CD4-positive, alpha-beta T cell treated with Interleukin-15 for 4 hours (primary cell): ENCODE measurements at places on chromosomes 6 and 20.

- DNase-seq = no peak
Measured at GRCh38 chr6:22878706-22879105, 309.3 kb downstream of the HDGFL1 start.

- DNase-seq = no peak
Measured at GRCh38 chr6:153032255-153032882, 29.9 kb upstream of the MTRF1L start.

DNA sequence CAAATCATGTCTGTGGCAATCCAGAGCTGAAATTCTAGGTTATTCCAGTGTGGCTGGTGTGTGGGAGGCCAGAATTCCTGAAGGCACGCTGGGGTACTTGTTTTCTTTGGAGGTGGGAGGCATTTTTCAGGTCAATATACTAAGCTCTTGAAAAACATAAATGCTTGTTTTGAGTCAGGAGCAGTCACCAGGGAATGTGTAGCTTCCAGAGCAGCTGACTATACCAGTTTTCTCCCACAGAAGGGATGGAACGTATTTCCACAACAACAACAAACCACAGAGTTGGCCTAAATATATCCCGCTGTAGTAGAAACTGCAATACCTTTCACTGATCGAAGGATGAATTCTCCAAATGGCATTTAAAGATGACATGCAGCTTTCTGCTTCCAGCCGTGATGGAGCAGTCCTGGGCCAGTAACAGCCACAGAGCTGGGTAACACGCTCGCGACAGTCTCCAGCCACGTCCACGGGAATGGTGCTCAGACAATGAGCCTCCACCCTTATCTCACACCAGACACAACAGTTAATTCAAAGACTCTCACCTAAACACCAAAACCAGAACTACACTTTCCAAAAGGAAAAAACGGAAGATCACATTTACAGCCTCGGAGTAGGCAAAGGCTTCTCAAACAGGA is 23.2 kb downstream of the CHRNA4 start:
- no peak for DNase-seq

GRCh38 chr6:5749651-5750215 is 257.0 kb downstream of the NRN1 start:
- DNase-seq = no peak

- no peak for DNase-seq
Measured at GRCh38 chr20:37359331-37359730, 13.4 kb downstream of the SRC start.

GRCh38 chr6:43829470-43829869 is 59.5 kb downstream of the VEGFA start:
- DNase-seq = no peak

GRCh38 chr6:73225396-73225795 is at the start of gene KHDC1L:
TSS of gene KHDC1L (minus strand) at chr6:73225496. CDS start at chr6:73225408, 88 bp downstream.
- no peak for DNase-seq

GRCh38 chr6:141309295-141309694 is 823.4 kb upstream of the GJE1 start:
- peak; percentile 10 for DNase-seq

DNA sequence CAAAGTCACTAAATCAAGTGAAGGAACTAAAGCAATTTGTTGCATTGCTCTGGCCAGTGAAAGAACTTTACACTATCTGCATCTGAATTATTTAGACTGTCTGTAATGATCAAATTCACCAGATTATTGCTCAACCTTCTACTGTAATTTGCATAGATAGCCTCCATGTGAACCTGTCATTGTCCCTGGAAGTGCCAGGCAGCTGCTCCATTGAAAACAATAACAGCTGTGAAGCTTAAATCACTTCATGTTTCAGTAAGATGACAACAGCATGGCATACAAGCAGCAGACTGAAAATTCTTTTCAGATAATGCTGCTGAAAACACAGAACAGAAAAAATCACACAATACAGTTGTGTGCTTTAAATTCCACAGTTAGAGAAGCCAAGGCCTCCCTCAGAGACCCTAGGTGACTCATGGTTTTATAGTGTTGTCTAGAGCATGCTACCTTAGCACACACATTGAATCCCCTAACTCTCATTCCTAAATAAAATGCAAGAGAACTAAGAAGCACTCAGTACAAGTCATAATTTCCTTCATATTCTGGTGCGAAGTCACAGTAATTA is 248.9 kb downstream of the TPBG start:
- DNase-seq = no peak

GRCh38 chr20:58895448-58896180 is 43.1 kb downstream of the GNAS start:
- no peak for DNase-seq

GRCh38 chr6:148750838-148751792 is 4.3 kb downstream of the UST start:
- no peak for DNase-seq

DNA sequence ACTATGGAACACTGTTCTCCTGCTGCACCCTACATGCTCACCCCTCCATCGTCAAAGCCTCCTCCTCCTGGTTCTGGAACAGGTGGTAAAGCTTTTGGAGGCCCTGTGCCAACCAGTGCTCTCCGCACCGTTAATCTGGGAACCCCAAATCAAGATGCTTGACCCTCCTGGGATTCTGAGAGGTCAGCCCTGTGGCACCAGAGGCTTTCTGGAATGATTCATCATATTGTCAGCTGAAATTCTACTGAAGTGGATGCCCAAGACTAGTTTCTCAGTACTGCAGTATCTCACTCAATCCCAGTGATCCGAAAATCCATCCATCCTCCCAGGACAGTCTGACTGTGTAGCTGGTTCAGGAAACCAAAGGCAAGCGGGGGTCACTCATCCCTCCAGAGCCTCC is 92.7 kb downstream of the TRERF1 start:
- no peak for DNase-seq

DNA sequence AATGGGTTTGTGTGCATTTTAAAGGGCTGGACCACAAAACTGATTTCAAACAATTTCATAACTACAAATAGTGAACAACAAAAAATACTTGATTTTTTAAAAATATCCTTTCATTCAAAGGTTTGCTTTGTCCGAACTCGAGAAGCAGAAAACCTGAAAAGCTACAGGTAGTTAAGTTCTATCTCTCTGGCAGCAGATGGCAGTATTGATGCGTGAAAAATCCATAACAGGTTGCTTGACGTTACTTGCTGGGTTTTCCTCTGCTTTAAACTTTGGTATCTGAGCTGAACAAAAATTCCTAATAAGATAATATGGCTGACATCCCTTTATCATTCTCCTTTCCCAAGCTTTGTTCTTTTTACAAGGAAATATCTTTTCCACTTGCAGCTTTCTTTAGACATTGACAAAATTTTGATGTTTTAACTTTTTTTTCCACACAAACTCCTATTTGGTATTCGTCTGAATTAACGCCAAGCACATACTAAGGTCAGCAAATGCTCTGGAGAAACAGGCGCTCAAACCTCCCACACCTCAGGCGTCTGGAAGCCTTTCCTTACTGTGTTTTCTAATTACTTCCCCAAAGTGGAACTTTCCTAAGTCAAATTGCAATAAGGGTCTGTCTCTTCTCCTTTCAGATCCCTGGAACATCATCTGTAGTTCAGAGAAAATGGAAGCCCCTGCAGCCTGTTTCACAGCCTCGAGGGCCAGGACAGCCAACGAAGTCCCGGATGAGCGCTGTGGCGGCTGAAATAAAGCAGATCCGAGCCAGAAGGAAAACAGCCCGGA is 50.3 kb upstream of the GFRAL start:
- DNase-seq = no peak

- no peak for DNase-seq
Measured at GRCh38 chr6:34383161-34383631, 9.3 kb downstream of the NUDT3 start.

DNA sequence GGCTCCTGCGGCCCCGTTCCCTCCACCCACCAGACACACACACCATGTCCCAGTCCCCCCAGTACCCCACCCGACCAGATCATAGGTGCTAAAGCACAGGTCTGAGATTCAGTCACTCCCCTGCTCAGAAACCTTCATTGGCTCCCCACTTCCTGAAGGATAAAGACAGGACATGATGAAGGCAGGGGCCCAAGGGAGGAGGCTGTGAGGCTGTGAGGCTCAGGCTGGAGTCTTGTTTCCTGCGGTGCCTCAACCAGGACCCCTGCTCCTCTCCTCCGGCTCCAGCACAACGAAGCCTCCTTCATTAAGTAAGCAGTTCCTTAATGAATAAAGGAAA is 81.1 kb downstream of the NCR2 start:
- no peak for DNase-seq

DNA sequence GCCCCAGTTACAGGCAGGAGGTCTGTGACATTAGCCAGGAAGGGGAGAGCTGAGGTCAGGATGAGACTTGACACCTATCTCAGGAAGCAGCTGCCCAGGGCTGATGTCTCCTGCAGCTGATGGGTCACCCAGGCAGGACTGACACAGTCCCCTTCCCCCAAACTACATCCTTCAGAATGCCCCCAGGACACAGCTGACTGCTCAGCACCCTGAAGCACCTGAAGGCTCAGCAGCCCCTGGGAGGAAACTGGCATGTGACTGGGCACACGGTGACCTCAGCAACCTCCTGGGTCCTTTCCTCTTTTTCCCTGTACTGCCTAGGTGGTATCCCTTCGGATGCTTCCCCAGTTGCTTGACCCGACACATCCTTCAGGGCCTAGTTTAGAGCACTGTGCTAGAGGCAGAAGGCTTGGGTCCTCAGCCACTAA is 1.9 kb downstream of the SDC4 start:
- DNase-seq = no peak

DNA sequence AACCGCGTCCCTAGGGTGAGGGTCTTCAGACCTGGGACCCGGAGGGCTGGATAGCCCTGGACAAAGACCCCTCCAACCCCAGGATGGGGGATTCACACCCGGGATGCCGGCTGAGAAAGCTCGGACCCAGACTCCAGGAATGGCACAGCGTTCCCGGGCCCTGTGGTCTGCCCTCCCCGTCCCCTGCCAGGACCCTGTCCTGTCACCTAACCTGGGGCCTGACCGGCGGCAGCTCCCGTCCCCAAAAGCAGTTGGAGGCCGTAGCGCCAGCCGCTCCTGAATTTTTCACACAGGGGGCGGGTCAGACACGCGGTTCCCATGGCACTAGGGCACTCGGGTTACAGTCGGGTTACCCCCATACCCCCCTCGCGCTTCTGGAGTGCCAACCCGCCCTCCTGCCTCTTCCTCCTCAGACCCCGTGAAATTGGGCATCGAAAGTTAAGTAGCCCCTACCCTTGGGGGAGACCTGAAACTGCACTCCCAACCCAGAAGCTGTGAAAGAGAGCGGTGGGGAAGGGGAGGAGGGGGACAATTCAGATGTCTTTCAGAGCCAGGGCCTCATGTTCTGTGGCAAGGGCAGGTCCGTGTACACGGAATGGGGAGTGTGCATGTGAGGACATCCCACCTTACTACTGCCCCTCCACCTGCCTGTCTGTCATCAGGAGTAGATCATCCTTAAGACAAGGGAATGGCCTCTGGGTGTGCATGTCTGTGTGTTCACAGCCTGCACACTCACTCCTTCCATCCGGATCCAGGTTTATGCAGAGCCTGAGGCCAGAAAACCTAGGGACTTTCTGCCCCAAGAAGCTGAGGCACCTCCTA is 595 bp downstream of the REM1 start:
- no peak for DNase-seq

GRCh38 chr20:59785986-59786795 is 147.2 kb downstream of the SYCP2 start:
- DNase-seq = no peak

- no peak for DNase-seq
Measured at GRCh38 chr6:94478133-94479005, 1059.0 kb upstream of the EPHA7 start.

- DNase-seq = no peak
Measured at GRCh38 chr6:107292715-107293271, 166.6 kb downstream of the PDSS2 start.

- peak; percentile 64 for DNase-seq
Measured at GRCh38 chr20:64035066-64035932, 683 bp upstream of the C20orf204 start.

- no peak for DNase-seq
Measured at GRCh38 chr6:149306967-149307366, 10.5 kb upstream of the TAB2 start.

DNA sequence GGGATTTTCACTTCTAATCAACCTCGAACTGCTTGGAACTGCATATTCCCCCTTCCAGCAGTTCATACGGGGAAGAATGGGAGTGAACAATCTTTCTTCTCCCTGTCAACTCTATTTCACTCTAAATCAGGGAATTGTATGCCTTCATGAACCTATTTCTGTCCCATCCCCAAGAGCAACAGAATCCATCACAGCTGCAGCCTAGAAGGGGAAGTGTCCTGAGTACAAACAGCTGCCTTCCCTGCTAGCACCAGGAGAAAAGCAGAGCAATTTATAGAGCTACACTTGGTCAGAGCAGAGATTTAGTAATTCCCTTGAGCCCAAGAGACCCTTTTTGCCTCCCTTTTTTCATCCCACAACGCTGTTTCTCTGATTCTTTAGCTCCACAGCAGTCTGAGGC is 208.4 kb downstream of the ADGRG6 start:
- no peak for DNase-seq

- DNase-seq = no peak
Measured at GRCh38 chr6:16852671-16853070, 91.4 kb upstream of the ATXN1 start.

GRCh38 chr20:63533871-63534393 is 3.2 kb downstream of the PTK6 start:
- DNase-seq = no peak

- DNase-seq = peak; percentile 42
Measured at GRCh38 chr6:2196079-2196679, 49.2 kb downstream of the GMDS start.

DNA sequence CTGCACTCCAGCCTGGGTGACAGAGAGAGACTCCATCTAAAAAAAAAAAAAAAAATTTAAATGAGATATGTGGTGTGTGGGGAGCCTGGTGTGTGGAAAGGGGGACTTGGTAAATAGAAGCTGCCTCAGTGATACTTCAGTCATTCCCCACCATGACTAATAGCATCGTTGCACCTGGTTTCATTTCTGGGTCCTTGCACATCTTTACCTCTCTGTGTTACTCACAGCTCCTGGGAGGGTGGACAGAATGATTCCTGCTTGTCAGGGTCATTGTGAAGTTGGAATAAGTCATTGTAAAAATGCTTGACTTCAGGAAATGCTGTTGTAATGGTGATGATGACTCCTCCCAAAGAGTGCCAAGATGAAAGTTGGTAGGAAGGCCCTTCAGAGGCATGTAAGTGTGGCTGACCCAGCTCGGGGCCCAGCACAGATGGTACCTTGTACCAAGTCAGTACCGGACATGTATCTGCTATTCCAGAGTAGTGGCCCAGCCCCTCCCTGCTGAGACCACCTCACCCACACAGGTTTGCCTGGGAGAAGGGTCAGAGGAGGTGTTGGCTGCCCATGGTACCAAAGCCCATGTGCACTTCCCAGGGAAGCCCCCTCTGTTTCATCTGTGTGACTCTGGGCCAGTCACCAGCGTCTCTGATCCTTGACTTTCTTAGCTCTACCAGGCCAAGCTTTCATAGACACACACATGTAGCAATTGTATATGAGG is 48.4 kb downstream of the PLAGL2 start:
- no peak for DNase-seq

DNA sequence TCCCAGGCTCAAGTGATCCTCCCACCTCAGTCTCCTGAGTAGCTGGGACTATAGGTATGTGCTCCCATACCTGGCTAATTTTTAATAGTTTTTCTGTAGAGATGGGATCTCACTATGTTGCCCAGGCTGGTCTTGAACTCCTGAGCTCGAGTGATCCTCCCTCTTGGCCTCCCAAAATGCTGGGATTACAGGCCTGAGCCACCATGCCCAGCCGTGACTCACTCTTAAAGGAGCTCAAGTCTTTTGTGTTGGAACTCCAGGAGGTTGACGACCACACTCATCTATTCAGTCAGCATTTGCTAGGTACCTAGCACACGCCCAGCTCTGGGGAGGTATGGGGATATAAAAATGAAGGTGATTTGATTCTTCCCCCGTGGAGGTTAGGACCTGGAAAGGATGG is 62.8 kb downstream of the UTRN start:
- DNase-seq = no peak
